ENCODE measurements at places on chromosomes 5 and 9. TPM values are rescaled to one million over a fixed set of nuclear protein-coding genes. Genes with fewer than 3 reads are reported as not detected.

Gene PIP5KL1
- 3.5 TPM for total RNA-seq

Gene C9orf50
- under 0.01 TPM for total RNA-seq

Gene EIF4E1B
- total RNA-seq = not detected

Gene GRXCR2
- total RNA-seq = not detected

Gene SLC46A2
- not detected for total RNA-seq

Gene PAIP2
- 74.1 TPM for total RNA-seq

Gene PLEKHG4B
- total RNA-seq = under 0.01 TPM

Gene IFNA21
- not detected for total RNA-seq

Gene DMGDH
- total RNA-seq = 5.1 TPM

Gene PCDHGA10
- total RNA-seq = 2.3 TPM

Gene SLC27A6
- not detected for total RNA-seq

Gene NDFIP1
- 25.2 TPM for total RNA-seq

Gene ISL1
- not detected for total RNA-seq

Gene SPINK4
- total RNA-seq = not detected

Gene RANBP3L
- under 0.01 TPM for total RNA-seq

Gene CATSPER3
- total RNA-seq = 0.16 TPM

Gene KIF24
- total RNA-seq = 0.63 TPM

Gene PCDHGB1
- total RNA-seq = 1.5 TPM

Gene EIF4EBP3
- total RNA-seq = 1.7 TPM

Gene FAM81B
- not detected for total RNA-seq

Gene PCDHA3
- total RNA-seq = 0.34 TPM

Gene CCDC171
- 4.4 TPM for total RNA-seq

Gene PDE8B
- not detected for total RNA-seq

Gene GPR151
- total RNA-seq = not detected

Gene SPEF2
- 1.2 TPM for total RNA-seq

Gene DNAJC21
- 41.9 TPM for total RNA-seq

Gene PCDHA10
- 0.26 TPM for total RNA-seq

Gene MARCOL
- not detected for total RNA-seq

Gene PHF2
- total RNA-seq = 10.6 TPM

Gene TLR4
- total RNA-seq = 2.2 TPM

Gene ZNF658
- total RNA-seq = 4.6 TPM

Gene GTF3C4
- total RNA-seq = 9.3 TPM

Gene CARD19
- 60.1 TPM for total RNA-seq

Gene NEUROG1
- not detected for total RNA-seq

Gene CDH12
- not detected for total RNA-seq

Gene PCDHAC2
- total RNA-seq = under 0.01 TPM

Gene GARNL3
- total RNA-seq = 0.63 TPM

Gene FOXI1
- total RNA-seq = not detected

Gene TNC
- 20.2 TPM for total RNA-seq

Gene PCDHGA5
- total RNA-seq = 1.6 TPM

Gene CCNI2
- total RNA-seq = not detected

Gene BRINP1
- not detected for total RNA-seq

Gene ARHGEF39
- 0.32 TPM for total RNA-seq

Gene EGFL7
- 8.7 TPM for total RNA-seq

Gene ZFP37
- 3.7 TPM for total RNA-seq

Gene SQSTM1
- 1,109 TPM for total RNA-seq

Gene CYSTM1
- 13.0 TPM for total RNA-seq

Gene MEGF10
- not detected for total RNA-seq
